ENCODE measurements at places on chromosomes 4 and X.
A peak's percentile ranks its signal among the peaks of the same experiment; 100 is the strongest.

DNA sequence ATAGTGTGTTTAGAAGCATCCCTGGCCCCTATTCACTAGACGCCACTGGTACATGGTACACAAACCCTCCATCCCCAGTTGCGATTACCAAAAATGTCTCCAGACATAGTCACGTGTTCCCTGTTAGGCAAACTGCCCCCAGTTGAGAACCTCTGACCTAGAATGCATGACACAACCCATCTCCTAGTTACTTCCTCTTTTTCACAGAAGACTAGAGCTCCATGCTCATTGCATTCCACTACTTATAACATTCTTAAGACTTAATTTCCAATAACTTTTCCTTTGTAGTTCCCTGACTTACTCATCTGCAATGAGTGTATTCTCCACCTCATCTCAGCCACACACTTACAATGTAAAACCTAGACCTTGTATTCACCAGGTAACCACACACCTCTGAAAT, 68.6 kb downstream of the PRSS12 start:
- no peak for DNase-seq

- no peak for DNase-seq
Observed at GRCh38 chrX:14409341-14409740, 120.0 kb upstream of the GLRA2 start.

DNA sequence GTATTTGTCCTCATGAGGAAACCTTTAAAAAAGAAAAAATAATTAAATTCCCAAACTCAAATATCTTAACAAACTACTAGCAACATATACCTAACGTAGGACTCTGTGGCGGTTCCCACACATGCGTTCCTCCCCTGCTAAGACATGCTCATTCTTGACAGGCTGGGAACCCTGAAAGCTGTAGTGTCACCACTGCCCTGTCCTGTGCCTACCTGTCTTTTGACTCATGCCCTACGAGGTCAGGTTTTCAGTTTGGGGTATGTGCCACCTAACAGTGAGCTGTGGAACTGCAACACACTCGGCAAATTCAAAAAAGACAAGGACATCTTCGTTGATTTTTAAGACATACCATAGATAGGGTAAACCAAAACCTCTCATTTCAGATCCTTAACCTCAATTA, 17.8 kb downstream of the IDS start:
- no peak for DNase-seq

GRCh38 chrX:66021401-66021764, 18.5 kb downstream of the VSIG4 start:
- no peak for DNase-seq

- no peak for DNase-seq
Observed at GRCh38 chr4:139824882-139825522, 159.4 kb downstream of the MGST2 start.

GRCh38 chrX:70260104-70260503, at the start of gene P2RY4:
Gene P2RY4 (minus strand): TSS chrX:70260204. CDS start chrX:70259624, 580 bp downstream.
- DNase-seq: no peak

GRCh38 chrX:68196939-68197791, 236.1 kb downstream of the OPHN1 start:
- DNase-seq: no peak

DNA sequence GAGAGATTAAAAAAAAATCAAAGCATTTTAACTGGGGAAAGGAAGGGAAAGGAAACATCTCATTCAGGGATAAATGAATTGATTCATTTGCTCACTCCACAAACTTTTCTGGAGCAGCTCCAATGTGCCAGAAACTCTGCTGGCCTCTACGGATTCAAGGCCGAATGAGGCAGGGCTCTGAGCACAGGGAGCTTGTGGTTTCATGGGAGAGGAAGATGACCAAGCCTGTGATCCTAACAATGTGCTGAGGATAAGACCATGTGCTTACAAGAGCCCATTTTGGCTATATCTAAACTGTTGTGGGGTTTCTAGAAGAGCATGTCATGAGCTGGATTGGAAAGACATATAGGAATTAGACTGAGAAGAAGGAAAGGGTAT, 137.5 kb downstream of the ZNF674 start:
- DNase-seq: no peak

DNA sequence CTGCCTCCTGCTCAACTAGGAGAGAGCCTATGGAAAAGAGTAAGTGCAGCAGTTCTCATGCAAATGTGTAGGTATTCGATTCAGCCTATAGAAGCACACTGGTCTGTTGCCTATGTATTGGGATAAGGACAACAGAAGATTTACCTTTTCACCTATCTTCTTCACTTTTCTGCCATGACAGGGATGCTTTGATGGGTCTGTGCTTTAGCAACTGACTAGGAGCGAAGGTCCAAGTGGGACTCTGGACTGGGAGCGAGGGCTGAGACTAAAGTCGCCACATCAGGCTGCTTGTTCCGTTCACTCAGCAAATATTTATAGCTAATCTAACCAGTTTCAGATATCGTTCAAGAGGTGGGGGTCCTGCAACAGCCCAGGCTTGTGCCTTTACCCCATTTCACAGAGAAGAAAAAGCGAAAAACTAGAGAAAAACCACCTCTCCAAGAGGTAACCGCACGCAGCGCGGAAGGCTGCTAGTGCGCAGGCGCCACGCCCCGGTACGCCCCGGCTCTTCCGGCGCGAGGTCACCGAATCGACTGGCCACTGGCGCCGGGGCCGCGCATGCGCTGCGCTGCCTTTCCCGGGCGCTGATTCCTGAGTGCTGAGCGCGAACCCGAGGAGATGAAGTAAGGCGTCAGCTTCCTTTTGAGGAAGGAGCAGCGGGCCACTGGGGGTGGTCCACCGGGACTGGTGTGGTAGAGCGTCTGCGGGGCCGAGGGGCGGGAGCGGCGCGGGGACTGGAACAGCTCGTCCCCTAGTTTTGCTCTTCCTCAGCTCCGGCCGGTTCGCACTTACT, at the start of gene RBMX2:
RBMX2 (plus strand) TSS at position 573 of the 793 bp plus-strand sequence; CDS start at position 619, 46 bp downstream.
- DNase-seq: peak; percentile 71

DNA sequence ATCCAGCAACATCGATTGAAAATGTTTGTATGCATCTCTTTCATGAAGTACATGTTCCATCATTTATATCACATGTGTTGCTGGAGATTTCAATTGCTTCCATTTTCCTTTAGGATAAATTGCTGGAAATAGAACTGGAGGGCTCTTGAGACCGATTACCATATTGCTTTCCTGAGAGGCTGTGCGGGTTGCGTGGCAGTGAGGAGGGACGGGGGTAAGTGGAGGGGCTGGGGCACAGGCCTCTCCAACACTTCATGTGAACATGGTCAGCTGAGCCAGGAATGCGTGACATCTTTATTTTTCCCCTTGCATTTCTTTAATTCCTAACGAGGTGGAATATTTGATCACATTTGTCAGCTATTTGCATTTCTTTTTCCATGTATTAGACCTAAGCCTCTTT, 144.6 kb downstream of the TBL1X start:
- DNase-seq: no peak

DNA sequence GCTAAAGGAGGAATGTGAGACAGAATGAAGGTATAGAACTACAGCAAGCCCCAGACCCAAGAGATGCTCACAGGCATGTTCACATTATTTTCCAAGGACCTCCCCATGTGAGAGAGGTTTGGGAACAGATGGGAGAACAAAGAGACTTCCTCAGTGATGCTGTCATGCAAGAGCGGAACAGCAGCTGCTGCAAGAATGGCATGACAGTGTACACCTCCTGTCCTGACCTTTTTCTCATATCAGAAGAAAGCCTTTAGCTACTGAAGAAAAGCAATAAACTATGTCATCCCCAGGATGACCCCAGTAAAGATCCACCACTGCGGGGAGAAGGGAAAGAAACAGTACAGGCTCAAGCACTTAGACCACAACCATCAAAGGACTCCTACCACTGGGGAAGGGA, 7.2 kb downstream of the PRDM5 start:
- no peak for DNase-seq

DNA sequence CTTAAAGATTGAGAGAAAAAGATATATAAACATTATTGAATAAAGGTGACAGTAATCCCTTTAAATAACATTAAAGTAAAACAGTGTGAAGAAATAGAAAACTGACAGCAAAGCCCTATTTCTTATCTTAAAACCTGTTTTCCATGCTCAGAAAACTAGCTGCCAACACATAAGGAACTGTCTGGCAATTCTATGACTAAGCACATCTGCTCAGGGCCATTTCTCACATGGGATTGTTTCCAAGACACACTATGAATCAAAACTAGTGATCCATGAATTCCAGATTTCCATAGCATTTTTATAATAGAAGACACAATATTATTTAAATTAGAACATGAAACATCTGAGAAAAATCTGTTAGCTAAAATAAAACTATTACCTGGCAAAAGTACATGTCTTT, 113.4 kb downstream of the SCLT1 start:
- DNase-seq: no peak

DNA sequence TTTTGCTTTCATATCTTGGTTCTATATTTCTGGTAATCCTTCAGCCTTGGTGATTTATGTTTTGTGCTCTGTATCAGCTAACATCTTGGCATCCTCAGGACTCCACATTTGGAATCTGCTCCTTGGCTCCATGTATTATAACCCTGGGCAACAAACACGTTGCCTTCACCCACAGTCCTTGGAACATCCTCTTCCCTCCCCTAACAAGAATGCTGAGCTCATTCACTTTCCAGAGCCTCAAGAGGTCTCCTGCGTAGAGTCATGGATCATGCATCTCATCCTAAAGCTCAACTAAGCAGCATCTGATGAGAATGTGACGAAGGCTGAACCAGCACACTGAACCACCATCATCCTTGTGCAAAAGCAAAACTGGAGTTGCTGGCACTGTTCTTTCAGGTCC, 60.5 kb upstream of the C1GALT1C1 start:
- DNase-seq: no peak

DNA sequence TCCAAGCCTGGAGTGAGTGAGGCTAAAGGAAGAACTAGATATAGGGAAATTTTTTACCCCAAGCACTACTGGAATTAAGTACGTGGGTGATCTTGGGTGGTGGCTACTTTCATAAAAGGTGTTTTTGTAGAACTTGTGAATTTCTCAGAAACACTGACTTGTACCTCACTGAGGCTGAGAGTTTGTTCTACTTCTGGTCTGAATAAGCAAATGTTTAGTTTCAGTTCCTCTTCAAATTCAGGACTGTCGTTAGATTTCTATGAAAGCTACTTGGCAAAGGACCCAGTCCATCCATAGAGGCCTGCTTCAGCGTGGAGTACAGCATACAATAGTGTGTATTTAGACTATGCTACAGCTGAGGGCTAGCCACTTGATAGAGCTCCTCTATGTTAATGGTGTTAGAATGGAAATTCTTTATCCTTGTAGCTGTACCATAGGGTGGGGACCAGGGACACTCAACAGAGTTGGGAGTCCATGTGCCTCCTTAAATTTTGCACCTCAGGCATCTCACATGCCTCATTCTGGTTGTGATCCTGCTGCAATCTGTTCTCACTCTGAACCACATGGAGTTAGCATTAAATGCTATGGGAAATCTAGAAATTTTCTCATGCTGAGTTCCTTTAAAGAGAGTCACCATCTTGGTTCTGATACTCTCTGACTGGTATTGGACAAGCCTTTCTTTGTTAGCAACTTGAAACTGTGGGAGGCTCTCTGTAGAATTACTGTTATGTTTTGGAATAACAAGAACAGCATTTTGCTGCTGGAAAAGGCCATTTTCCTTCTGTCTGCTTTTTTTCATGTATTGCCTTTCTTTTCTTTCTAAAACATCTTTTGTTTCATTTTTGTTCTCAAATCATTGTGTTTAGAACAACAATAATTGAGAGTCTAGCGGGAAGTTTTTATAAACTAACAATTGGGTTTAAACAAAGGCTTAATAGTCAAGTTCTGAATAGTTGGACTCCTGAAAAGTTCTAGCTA, 86.8 kb downstream of the PDGFRA start:
- DNase-seq: no peak

GRCh38 chr4:8364141-8364540, 76.4 kb downstream of the ACOX3 start:
- no peak for DNase-seq

- DNase-seq: no peak
Observed at GRCh38 chr4:119266153-119266552, 53.6 kb downstream of the USP53 start.

- no peak for DNase-seq
Observed at GRCh38 chr4:85610450-85610849, 135.5 kb downstream of the ARHGAP24 start.

GRCh38 chrX:63758011-63758410, 27.0 kb downstream of the ARHGEF9 start:
- no peak for DNase-seq

DNA sequence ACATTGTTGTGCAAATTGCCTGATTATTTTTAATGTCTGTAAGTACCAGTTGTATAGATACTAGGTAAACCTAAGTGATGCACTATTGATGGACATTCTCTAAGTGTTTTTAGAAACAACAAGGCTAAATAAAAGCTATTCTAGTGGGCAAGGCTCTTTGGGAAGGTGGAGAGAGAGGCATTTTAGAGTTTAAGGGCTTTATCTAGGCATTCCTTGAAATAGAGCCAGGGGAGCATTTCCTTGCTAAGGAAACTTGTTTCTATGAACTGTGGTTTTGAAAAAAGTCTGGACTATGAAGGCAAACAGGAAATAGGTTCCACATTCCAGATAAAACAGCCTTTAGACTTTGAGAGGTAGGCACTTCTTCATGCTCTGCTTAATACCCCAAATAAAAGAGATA, 23.8 kb downstream of the BMX start:
- DNase-seq: no peak

GRCh38 chr4:124431653-124432192, 280.8 kb downstream of the ANKRD50 start:
- DNase-seq: no peak
